Amygdala (tissue), 56 donors: ENCODE measurements at places on chromosomes 3 and 15.

DNA sequence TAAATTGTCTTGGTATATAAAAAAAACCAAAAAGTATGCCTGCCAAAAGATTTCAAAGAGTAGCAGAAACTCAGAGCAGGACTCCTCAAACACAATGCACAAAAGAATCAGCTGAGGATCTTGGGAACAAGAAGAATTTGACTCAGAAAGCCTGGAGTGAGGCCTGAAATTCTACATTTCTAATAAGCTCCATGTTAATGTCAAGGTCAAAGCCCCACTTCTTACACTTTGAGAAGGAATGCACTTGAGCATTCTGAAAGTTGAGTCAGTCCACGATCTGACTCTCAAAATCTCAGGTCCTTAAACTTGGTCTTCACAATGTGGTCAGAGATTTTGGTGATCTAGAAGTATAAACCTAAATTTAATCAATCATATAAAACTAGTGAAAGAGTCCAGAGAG lies 910.0 kb upstream of the GBE1 start:
- DNase-seq, result no peak

- no peak for DNase-seq
These were observed 41.4 kb upstream of the EIF1B start for GRCh38 chr3:40267937-40268724.

- DNase-seq, result no peak
These were observed 15.6 kb downstream of the SENP5 start for GRCh38 chr3:196883361-196883760.

- no peak for DNase-seq
These were observed 26.6 kb upstream of the SYNPR start for GRCh38 chr3:63251499-63251898.

- no peak for DNase-seq
These were observed 220.3 kb downstream of the SOX2 start for GRCh38 chr3:181932039-181932438.

- no peak for DNase-seq
These were observed 48.9 kb upstream of the TCF12 start for GRCh38 chr15:56869573-56869972.

DNA sequence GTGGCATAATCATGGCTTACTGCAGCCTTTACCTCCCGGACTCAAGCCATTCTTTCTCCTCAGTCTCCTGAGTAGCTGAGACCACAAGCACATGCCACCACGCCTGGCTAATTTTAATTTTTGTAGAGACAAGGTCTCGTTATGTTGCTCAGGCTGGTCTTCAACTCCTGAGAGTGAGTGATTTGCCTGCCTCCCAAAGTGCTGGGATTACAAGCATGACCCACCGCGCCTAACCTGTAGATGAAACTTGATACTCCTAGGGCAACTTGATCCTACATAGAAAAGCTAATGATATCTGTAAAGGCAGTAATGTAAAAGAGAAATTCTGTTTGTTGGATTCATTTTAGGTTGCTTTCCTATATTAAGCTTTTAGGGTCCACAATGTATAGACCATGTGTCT lies 391.9 kb upstream of the THRB start:
- no peak for DNase-seq

DNA sequence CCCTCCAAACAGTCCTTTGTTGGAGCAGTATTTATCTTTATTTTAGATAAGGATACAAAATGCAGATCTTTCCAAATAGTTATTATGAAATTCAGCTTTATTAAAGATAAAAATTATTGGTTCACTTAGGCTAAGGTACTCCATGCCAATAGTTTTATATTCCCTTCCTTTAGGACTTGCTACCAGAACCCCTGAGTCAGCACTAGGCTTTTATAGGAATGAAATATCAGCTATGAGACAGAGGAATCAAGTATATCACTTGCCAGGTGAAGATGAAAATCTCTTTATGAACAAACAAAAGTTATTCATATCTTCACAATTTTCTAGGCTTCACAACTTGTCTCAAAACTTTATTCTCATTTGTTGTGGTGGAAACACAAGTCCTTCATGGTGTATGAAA lies 221.5 kb downstream of the POLQ start:
- no peak for DNase-seq

DNA sequence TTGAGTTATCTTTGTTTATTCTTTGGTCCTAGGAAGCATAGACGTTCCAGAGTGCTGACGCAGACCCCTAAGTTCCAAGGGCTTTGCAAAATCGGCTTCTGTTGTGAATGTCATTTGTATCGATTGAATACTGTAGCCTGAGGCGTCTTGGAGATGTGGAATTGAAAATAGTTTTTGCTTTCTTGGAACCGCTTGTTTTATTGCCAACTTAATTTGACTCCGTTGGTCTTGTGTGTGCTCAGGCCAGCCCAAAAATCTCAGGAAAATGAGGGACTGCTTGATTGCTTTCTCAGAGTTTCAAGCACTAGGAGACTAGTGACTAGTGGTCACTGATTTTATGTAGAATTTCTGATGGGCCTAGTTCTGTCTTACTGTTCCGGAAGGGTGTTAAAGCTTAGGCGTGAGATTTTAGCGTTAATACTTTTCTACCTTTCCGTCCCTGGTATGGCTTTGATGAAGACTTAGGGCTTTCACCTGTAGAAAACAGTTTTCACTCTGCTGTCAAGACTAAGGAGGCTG lies 263 bp upstream of the UTS2B start:
- DNase-seq, result no peak

DNA sequence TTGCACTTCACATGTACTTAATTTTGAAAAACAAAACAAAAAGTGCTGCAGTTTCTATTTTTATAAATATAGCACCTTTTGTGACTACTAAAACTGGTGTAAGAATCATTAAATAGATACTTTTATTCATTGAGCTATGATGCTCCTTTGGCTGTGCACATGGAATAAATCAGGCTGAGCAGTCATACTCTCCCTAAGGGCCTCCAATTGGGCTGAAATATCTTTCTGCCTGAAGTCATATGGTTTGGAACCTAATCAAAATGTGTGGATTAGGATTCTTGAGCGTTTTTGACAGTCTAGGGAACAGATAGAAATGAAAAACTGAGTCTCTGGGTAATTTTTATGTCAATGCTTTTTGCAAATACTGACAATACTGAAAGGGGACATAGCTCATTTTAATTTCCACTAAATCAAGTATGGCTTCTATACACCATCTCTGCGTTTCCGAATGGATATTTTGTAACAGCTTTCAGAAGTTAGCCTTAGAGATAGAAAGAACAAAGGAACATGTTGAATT lies 392.2 kb upstream of the ROBO1 start:
- DNase-seq, result no peak

DNA sequence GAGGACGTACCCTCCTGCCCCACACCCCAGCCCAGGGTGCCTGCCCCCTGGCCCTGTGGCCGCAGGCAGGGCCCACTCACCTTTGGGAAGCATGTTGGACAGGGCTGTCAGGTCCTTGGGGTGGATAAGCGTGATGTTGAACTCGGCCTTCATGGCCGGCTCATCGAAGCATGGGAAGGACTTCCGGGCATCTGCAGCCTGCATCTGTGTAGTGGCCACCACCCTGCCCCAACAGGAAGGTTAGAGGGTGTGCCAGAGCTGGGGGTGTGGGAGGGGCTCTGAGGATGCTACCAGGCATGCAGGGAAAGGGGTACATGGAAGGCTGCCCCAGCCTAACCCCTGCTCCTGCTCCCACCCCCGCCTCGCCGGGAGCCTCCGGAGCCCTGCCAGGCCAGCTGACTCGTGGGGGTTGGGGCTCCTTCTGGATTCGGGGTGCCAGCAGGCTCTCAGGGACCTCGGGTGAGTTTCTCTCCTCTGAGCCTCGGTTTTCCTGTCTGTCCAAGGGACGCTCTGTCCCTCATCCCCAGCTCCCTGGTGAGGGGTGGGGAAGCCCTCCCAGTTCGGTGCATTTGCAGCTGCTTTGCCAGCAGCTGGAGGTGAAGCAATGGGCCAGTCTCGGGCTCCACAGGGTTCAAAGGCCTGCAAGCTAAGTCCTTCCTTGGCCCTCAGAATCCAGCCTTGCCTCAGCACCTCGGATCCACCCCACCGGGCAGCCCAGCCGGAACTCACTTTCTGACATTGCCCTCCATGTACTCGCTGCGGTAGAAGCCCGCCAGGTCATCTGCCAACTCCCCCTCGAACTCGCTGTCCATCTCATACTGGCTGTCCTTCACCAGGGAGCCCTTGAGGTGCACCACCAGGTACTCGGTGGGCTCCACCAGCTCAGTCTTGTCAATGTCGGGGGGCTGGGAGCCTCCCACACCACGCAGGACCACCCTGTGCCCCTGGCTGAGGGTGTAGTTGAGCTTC lies 9.1 kb downstream of the ANPEP start:
- DNase-seq, result no peak

DNA sequence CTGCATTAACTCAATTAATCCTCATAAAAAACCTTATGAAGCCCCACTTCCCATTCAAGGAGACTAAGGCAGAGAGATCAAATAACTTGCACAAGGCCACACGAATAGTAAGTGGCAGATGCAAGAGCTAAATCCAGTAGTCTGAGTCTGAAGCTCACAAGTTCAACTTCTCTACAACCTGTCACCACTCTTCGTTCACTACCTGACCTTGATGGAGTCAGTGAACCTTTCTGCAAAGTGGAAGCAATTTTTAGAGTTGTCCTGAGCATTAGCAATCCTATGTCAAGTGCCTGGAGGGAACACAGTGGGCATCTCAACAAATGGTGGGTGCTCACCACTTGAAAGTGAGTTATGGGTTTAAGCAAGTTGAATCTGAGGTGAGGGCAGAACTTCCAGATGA lies 2.1 kb upstream of the SPINT1 start:
- no peak for DNase-seq

DNA sequence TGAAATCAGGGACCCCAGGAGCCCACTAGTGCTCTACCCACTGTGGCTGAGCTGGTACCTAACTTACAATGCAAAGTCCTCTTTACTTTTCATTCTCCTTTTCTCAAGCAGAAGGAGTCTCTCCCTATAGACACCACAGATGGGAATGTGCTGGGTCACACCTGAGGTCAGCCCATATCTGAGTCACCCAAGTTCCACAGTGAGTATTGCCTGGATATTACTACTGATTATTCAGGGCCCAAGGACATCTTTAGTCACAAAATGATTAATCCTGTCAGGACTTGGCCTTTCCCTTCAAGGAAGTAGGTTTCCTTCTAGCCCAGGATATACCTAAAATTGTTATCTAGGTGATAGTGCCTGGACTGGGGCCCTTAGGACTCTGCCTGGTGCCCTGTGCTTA lies 1305.2 kb downstream of the SI start:
- no peak for DNase-seq

- no peak for DNase-seq
These were observed 8.1 kb upstream of the ARNT2 start for GRCh38 chr15:80396096-80396495.

DNA sequence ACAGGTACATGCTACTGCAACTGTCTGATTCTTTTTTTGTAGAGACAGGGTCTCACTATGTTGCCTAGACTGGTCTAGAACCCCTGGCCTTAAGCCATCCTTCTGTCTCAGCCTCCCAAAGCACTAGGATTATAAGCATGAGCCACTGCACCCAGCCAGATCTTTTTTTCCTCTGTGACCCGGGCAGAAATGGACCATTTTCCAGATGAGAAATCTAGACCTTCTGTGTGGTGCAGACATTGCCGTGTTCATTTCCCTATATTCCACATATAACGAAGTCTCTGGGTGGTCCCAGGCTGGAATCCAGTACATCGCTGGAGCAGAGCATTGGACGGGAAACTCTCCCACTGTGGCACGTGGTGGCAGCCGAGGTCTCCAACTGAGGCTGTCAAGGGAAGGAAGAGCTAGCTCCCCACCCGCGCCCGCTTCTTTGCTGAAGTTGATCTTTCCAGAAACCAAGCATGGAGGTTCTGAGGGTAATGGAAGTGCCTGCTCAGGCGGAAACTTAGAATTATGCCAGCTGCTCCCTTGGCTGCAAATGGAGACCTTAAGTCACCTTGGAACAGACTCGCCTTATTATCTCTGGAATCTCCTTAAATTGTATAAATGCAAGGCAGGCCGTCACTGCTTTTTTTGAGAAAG lies 23.1 kb upstream of the TXNRD3 start:
- DNase-seq, result no peak

GRCh38 chr3:192957441-192958021 lies 39.9 kb upstream of the MB21D2 start:
- no peak for DNase-seq

DNA sequence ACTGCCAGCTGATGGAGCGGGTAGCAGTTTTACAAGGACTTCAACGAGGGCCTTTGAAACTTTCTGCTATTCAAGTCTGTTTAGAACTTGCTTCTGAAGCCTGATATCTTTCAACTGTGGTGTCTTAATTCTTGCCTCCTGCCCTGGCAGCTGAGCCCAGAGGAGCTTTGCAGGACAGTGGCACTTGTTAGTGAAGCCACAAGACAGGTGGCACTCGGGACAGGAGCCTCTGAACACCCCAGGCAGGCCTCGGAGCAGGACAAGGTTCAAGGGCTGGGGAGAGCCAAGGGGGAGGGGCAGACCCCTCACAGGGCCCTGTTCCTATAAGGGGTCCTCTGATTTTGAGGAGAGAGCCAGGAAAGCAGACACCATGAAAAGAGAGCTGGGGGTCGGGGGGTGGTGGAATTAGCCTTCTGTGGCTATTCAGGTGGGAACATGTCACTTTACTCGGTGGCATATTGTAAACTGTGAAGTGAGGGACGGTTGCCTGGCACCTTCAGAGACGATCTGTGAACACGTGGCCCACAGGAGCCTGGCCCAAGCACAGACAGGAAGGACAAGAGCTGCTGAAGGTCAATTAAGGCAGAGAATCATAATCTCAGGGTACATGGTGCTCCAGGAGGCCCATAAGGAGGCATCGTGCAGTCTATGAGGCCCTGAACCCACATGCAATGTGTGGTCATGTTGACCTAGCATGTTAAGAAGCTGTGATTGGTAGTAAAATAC lies 30.1 kb upstream of the KY start:
- no peak for DNase-seq

DNA sequence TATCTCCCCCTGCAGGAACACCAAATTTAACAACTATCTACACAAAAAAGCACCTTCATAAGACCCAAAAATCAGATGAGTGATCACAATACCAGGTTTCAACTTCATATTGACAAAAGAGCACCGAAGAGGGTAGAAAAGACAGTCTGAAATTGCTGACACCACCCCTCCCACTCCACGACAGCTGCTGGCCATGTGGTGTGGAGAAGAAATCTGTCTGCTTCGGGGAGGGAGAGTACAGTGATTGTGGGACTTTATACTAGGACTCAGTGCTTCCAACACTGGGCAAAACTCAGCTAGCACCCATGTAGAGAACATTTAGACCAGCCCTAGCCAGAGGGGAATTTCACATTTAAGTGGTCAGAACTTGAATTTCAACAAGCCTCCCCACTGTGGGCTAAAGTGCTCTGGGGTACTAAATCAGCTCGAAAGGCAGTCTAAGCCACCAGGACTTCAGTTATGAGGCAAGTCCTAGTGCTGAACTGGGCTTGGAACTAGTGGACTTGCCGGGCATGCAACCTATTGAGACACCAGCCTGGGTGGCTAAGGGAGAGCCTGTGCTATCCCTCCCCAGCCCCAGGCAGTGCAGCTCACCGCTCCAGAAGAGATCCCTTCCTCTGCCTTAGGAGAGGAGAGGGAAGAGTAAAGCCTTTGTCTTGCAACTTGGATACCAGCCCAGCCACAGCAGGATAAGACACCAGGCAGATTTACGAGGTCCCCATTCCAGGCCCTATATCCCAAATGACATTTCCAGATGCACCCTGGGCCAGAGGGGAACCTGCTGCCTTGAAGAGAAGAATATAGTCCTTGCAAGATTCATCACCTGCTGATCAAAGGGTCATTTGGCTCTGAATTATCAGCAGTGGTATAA lies 44.6 kb upstream of the POU1F1 start:
- DNase-seq, result no peak

GRCh38 chr3:126288314-126288713 lies 68.9 kb downstream of the KLF15 start:
- no peak for DNase-seq

GRCh38 chr15:65292938-65293518 lies 2.8 kb upstream of the RNU5A-1 start:
- no peak for DNase-seq

- no peak for DNase-seq
These were observed 253 bp downstream of the IFT80 start for GRCh38 chr3:160398820-160399124.
